ENCODE measurements at places on chromosomes 16 and 17.

DNA sequence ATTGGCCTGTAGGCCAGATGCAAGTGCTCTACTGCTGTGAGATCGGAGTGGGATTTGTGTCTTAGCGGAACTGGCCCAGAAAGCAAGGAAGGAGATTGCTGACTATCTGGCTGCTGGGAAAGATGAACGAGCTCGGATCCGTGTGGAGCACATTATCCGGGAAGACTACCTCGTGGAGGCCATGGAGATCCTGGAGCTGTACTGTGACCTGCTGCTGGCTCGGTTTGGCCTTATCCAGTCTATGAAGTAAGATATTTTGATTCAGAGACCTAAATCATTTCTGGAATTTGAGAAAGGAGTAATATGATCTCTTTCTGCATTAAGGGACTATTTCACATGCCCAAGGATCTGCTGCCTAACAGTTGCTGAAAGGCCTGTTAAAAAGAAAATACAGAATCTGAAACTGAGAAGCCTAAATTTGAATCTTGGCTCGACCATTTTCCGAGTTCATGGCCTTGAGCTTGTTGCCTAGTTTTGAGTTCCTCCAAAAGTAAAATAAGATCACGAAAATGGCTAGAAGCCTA is 21.1 kb downstream of the IST1 start:
- DNase-seq = no peak

DNA sequence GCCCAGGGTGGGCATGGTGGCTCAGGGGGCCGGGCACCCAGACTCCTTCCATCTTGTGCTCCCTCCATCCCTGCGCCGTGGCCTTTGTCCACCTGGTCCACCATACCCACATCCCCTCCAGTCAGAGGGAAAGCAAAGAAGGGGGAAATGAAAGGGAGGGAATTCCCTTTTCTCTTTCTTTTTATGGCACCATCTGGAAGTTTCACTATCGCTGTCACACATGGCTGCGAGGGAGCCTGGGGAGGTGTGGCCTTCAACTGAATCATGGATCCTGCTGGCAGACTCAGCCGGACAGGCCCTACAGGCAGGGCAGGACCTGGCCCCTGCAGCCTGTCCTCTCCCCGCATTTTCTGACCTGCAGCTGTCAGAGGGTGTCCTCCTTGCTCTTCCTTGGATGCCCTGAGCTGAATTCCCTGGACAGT is 6.2 kb downstream of the SLC12A3 start:
- no peak for DNase-seq

DNA sequence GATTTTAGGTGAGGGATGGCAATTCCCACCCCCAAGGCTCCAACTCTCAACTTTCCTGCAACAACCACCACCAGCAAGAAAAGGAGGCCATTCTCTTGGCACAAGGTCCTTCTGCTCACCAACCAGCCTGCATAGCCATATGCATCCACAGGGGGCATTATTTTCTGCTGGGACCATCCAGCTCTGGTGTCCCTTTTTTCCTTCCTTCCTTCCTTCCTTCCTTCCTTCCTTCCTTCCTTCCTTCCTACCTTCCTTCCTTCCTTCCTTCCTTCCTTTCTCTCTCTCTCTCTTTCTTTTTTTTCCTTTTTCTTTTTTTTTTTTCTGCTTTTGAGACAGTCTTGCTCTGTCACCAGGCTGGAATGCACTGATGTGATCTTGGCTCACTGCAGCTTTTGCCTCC is 21.1 kb upstream of the COX10 start:
- DNase-seq = no peak

DNA sequence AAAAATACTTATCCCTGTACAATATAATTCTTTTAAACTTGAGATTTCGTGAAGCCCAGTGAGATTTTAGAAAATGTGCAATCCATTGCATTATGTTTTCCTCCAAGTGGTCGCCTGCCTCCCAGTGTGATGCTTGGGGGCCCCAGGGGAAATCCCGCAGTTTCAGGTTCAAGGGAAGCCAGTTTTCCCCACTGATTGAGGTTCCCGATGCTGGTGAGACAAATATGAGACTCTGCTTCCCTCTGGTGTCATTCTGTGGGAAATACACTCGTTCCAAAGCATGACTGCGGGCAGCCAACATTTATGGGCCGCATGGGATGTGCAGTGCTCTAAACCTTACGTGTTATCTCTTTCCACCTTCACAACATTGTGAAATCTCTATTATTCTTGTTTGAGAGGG is 200.8 kb downstream of the PRKCB start:
- DNase-seq = peak; percentile 13

- DNase-seq = peak; percentile 37
These were observed 8.3 kb upstream of the RAB5C start for GRCh38 chr17:42163113-42163512.

DNA sequence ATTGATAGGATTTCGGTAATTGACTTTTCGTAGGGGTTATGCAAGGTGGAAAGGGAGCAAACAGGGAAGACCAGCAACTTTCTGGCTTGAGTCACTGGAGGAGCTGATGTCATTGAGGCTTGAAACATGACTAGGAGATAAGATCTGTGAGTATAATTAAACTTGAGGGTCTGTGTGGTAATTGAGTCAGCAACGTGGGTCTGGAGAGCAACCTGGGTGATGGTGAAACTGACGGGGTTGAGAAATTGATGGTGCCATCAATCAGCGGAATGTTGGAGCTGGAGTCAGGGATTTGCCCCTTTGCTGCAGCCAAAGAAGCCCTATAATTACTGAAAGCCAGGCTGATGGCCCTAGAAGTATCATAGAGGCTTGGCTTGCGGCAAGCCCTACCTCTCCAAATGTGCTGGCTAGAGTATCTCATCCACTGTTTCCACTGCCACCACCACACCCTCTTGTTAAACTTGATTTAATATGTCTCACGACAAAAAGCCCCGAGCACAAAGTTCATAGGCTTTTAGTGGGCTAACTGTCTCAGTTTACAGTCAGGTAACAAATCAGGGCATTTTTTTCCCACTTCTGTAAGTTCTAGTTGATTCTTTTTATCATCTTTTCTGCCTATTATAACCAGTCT is 186.9 kb upstream of the ELAC2 start:
- DNase-seq = no peak

GRCh38 chr17:68868708-68869107 is 86.5 kb downstream of the ABCA8 start:
- DNase-seq = no peak

GRCh38 chr17:27986805-27987684 is 55.4 kb upstream of the NLK start:
- DNase-seq = no peak

- no peak for DNase-seq
These were observed 18.9 kb downstream of the CLTC start for GRCh38 chr17:59638553-59638952.

DNA sequence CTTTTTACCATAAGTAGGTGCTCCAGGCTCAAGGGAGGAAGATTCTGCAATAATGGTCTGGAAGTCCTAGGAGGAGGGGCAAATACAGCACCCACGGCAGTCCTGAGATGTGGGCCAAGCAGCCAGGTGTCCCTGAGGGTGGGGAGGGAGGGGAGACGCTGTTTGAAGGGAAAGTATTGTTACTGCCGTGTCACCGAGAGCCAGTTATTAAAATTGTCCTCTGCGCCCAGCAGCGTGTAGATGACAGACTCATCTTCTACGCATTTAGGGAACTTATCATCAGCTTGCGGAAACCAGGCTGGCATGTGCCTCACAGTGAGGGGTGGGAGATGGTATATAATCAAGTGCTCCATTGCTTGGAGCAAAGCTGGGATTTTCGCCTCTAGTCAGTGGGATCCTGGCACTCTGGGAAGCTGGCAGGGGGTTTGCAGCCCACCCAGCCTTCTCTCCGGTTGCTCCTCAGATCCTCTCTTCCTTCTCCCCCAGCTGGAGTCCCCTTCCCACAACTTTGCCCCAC is 104.6 kb downstream of the OR1D5 start:
- DNase-seq = no peak

- DNase-seq = no peak
These were observed 147.6 kb downstream of the SOCS1 start for GRCh38 chr16:11108466-11108805.

GRCh38 chr17:42667088-42667951 is 8.2 kb downstream of the TUBG2 start:
- DNase-seq = no peak

- DNase-seq = no peak
These were observed 328.7 kb downstream of the WWOX start for GRCh38 chr16:78428193-78428592.

GRCh38 chr17:40417609-40418427 is at the start of gene TOP2A:
Gene TOP2A (minus strand): TSS chr17:40417896. CDS start chr17:40417791, 105 bp downstream.
- peak; percentile 82 for DNase-seq

DNA sequence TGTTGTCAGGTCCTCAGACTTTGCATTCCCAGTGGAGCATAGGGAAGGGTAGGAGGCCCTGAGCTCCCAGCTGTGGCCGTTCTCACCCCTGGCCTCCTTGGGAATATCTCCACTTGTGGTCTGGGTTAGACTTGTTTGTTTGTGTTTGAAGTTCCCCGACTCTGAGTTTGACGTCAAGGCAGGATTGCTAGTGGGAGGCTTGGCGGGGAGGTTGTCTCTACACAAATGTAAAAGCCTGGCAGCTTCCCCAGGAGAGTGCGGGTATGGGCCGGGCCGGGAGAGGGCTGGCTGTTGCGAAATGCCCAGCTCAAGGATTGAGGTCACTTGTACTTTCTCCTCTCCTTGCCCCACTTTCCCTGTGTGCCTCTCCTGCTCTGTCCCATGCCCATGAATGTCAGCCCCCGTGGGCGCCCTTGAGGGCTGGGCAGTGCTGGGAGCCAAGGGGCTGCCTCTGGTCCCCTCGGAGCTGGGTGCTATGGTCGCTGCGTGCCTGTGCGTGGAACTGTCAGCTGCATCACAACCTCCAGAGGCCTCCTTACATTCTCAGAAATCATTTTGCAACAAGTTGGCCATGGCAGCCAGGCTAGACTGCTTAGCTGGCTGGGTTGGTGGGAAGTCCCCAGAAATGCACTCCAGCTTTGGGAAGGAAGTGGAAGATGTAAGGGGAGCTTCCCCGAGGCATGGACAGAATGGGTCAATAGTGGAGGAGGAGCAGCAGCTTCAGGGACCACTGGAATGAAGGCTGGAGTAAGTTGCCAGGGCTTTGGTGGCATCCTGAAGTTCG is 84.3 kb downstream of the KSR1 start:
- no peak for DNase-seq

- DNase-seq = no peak
These were observed 57.3 kb upstream of the BCO1 start for GRCh38 chr16:81181013-81181720.

DNA sequence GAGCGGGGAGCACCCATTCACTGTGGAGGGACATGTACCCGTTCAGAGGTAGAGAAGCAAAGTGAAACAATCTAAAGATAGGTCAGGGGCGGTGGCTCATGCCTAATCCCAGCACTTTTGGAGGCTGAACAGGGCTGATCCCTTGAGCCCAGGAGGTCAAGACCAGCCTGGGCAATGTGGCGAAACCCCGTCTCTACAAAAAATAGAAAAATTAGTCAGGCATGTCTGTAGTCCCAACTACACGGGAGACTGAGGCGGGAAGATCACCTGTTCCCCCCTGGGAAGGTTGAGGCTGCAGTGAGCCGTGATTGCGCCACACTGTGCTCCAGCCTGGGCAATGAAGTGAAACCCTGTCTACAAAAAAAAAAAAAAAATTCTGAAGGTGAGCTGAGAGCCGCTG is 21.7 kb downstream of the MYL4 start:
- no peak for DNase-seq

DNA sequence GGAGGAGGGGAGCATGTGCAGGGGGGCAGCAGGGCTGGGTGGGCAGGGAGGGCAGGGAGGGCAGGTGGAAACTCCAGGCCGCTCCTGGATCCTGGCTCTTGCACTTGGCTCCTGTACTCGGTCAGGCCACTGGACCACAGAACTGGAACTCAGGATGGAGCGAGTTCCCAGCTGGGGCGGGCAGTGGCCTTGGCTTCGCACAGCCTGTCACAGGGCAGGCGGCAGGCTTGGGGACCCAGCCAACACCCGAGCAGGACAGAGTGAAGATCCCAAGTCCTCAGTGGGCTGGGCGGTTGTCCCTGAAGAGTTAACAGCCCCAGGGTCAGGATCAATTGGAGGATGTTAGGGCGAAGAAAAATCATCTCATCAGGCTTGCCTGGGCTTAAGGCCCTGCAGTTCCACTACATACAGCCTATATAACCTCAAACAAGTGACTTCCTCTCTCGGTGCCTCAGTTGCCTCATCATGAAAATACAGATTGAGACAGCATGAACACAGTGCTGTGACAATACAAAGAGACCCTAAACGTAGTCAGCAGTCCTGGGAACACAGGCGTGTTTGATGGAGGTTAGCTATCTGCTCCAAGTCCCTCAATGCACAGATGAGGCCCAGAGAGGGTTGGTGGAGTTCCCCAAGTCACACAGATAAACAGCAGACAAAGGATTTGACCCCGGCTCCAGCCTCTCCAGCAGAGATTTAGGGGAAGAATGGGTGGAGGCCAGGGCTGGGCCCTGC is 21.9 kb downstream of the ZNF423 start:
- DNase-seq = no peak

- DNase-seq = no peak
These were observed 270.9 kb upstream of the FOXF1 start for GRCh38 chr16:86239381-86239780.

GRCh38 chr17:21374441-21375161 is 1.6 kb upstream of the KCNJ12 start:
- no peak for DNase-seq

- DNase-seq = no peak
These were observed at the start of gene KLHL10 for GRCh38 chr17:41837761-41838538. Gene KLHL10 (plus strand): TSS chr17:41837825. CDS start chr17:41837933, 108 bp downstream.

- DNase-seq = no peak
These were observed 761.6 kb upstream of the RBFOX1 start for GRCh38 chr16:6571044-6571443.

DNA sequence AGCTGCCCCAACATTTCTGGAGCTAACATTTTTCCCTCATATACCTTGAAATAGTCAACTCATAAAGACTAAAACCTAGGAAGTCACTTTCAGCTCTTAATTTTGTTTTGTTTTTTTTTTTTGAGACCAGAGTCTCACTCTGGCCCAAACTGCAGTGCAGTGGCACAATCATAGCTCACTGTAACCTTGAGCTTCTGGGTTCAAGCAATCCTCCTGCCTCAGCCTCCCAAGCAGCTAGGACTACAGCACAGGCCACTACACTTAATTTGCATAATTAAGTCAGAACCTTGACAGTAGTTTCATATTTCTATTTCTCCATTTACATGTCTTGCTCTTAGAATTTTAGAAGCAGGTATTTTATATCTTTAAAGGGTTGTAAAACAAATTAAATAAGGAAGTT is 4.7 kb downstream of the AMFR start:
- DNase-seq = no peak

DNA sequence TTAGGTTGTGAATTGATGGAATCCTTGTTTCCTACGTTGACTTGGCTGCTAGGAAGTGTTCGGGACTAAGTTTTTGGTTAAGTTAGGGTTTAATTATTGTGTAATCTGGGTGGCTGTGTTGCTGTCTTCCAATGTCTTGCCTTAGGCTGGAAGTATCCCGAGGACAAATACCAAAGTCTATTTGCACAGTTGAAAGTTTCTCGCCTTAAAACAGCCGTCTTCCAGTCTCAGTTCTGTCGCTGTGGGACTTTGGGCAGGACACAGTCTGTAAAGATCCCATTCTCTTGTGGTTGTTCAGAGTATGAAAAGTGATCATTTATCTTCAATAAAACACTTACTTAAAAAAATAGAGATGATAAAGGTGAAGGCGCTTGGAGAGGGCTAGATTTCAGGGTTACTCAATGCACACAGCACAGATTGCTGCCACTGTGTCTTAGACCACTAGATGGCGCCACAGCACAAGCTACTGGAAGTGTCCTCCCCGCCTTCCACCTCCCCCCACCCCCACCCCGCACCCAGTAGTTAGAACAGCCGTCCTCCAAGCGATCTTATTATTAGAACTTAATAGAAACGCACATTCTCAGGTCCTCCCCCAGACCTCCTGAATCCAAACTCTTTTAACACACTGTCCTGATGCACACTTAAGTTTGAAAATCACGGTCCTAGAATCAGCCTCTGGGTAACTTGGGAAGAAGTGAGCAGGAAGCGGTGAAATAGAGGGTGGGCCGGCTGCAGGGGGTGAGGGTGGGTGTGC is 45.8 kb downstream of the AKAP1 start:
- DNase-seq = peak; percentile 80

Data from stimulated activated CD4-positive, alpha-beta T cell treated with anti-CD3 and anti-CD28 coated beads, Interleukin-12 subunit alpha, Interleukin-12 subunit beta, amount 100 ng/mL, for 4 hours (primary cell).